RPMI7951 (cell line): ENCODE measurements at places on chromosomes 2 and 18. TPM values are rescaled to one million over a fixed set of nuclear protein-coding genes. Genes with fewer than 3 reads are reported as not detected.
A peak's percentile ranks its signal among the peaks of the same experiment; 100 is the strongest.

NOSTRIN gene
- total RNA-seq, result 0.20 TPM in 1 of 2 replicates, not detected in the other

DNA sequence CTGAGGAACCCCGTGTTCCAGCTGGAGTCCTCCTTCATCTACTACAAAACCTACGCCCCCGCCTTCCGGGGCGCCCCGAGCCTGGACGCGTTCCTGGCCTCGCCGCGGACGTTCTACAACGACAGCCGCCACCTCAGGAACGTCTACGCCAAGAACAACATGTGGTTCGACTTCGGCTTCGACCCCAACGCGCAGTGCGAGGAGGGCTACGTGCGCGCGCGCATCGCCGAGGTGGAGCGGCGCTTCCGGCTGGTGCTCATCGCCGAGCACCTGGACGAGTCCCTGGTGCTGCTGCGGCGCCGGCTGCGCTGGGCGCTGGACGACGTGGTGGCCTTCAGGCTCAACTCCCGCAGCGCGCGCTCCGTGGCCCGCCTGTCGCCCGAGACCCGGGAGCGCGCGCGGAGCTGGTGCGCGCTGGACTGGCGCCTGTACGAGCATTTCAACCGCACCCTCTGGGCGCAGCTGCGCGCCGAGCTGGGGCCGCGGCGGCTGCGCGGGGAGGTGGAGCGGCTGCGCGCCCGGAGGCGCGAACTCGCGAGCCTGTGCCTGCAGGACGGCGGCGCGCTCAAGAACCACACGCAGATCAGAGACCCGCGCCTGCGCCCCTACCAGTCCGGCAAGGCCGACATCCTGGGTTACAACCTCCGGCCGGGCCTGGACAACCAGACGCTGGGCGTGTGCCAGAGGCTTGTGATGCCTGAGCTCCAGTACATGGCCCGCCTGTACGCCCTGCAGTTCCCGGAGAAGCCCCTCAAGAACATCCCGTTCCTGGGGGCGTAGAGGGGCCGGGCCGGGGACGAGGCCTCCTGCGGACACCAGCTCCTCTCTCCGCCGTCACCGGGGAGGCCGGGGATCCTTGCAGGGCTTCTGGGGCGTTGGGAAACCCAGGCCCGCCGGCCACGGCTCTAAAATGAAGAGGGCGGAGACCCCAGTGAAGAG lies 5.3 kb upstream of the NEU4 start:
- DNase-seq, result peak; percentile 26

KCTD1 gene
- 17.8 and 19.2 TPM in 2 replicates for total RNA-seq

POTEC gene
- total RNA-seq, result not detected in 2 replicates

- DNase-seq, result no peak
Observed at GRCh38 chr2:106037932-106038331, 156.2 kb downstream of the UXS1 start.

- no peak for DNase-seq
Observed at GRCh38 chr2:144738749-144739148, 218.8 kb upstream of the ZEB2 start.

REG3G gene
- not detected in 2 replicates for total RNA-seq

DNA sequence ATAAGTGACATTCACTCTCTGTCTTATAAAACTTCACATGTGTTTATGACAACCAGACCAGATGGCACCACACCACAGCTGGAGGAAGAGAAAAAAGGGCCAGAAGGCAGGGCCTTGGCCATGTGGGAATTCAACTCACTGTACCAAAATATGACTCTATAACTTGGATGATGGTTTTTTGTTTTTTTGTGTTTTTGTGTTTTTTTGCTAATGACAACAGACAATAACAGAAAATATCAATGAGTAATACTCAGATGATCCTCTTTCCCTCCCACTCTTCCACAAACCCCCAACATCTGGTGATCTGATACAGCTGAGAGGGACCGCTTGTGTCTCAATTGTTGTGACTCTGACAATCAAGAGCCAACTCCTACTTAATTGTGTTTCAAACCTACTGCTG lies 12.4 kb downstream of the NMI start:
- no peak for DNase-seq

- no peak for DNase-seq
Observed at GRCh38 chr2:191889931-191890330, 43.0 kb upstream of the CAVIN2 start.

DNA sequence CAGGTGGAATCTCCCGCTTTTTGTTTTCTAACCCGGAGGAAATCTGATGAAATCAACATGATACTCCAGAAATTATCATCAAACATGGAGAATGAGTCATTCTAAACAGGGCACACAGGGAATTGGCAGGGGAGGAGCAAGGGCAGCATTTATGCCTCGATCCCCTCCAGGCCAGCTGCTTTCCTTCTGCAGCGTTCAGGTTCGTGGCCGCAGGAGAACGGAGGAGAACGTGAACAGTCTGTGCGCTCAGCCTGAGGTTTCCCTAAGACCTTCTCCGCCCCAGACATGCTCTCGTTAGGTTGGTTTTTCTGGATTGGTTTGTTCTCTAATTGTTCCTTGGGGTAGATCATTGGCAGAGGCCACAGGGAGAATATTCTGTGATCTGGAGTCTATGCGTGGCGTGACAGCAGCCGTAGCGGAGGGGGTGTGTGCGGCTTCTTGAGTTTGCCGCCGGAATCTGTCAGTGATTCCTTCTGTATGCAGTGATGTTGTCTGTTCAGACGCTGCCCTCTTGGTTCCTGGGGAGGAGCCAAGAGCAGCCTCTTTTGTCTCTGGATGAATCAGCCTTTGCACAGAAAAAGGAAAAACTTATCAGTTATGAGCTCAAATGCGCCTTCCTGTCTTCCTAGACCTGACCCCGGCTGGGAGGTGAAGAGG lies 75.9 kb downstream of the SH3BP4 start:
- DNase-seq, result peak; percentile 74
